Stimulated activated CD4-positive, alpha-beta T cell treated with anti-CD3 and anti-CD28 coated beads, Interleukin-1b, Interleukin-23, amount 100 ng/mL, for 24 hours (primary cell): ENCODE measurements at places on chromosomes 7 and 10.

GRCh38 chr7:151109094-151110048 lies 23.1 kb downstream of the AGAP3 start:
- DNase-seq = no peak

GRCh38 chr7:111259991-111260390 lies 169.1 kb downstream of the LRRN3 start:
- DNase-seq = no peak

- DNase-seq = no peak
Observed at GRCh38 chr7:109868215-109868860, 1222.6 kb upstream of the LRRN3 start.

- DNase-seq = no peak
Observed at GRCh38 chr10:93458821-93459257, 23.3 kb downstream of the MYOF start.
